CD4-positive, CD25-positive, alpha-beta regulatory T cell (primary cell): ENCODE measurements at places on chromosomes 7 and 10. TPM values are rescaled to one million over a fixed set of nuclear protein-coding genes. Genes with fewer than 3 reads are reported as not detected.

Gene FZD8
- total RNA-seq: 0.12 TPM

Gene CPN1
- total RNA-seq: not detected

Gene TAS2R3
- total RNA-seq: 0.59 TPM

Gene DENND2A
- total RNA-seq: not detected

Gene ASIC3
- 5.9 TPM for total RNA-seq
